MV-4-11 (cell line): ENCODE measurements at places on chromosomes 12 and 14.

- DNase-seq, result no peak
These were observed 10.9 kb upstream of the ITGB7 start for GRCh38 chr12:53217931-53218307.

DNA sequence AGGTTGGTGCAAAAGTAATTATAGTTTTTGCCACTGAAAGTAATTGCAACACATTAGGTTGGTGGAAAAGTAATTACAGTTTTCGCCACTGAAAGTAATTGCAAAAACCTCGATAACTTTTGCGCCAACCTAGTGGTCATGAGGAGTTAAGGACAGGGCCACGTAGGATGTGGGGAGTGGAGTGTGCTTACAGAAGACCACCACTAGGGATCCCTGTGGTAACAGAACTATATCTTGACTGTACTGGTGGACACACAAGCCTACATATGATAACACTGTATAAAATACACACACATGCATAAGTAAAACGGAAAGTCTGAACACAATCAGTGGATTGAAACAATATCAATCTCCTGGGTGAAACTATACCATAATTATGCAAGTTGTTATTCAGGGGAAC lies 187.4 kb upstream of the ABCD2 start:
- DNase-seq, result peak; percentile 64

DNA sequence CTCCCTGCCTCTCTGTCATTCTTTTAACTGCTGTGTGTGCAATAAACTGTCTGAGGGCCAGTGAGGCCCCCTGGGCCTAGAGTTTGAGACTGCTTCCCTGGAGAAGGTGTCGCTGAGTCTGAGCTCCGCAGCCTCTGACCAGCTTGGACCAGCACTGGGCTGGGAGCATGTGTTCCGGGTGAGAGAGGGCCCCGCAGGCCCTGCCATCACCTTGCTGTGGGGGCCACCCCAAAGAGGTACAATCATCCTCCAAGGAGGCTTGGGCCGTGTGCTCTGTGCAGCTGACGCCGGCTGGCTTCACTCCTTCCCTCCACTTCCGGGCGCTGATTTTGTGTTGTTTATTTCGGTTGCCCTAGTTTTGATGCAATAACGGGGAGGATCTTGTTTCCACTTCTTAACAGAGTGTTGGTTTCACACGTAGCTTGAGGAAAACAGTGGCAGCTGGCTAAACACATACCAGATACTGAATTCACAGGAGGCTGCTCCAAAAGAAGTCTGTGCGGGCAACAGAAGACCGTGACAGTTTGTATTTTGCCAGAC lies 121.6 kb downstream of the TMEM132C start:
- DNase-seq, result no peak

DNA sequence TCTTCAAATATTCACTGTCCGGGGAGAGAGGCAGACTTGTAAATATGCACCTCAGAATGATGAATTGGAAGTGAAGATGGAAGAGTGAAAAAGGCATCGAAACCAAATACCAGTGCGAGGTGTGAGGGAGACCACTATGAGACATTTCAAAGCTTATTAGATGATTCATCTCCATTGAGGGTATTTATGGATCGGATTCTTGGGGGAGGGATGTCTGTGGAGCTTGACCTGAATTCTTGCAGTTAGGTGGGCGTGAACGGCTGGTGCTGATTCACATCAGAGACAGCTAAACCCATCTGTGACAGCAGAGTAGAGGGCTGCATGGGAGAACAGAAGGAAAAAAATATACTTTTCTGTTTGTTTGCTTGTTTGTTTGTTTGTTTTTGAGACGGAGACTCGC lies 677.2 kb downstream of the AACS start:
- no peak for DNase-seq

DNA sequence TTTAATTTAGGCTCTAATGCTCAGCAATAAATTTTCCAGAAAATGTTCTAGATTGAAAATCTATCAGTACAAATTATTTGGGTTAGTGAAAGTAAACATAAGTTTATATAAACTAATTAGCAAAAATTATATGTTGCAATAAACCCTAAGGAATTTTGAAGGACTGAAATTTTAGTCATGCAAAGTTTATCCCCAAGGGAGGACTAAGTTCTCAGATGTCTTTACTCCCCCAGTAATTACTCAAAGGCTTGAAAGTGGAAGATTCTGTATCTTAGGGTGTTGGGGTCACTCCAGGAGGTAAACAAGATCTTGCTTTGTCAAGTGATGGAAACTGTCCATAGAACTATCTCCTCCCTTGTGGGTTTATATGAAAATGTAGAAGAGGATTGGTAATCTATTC lies 183.7 kb downstream of the AKAP6 start:
- no peak for DNase-seq

GRCh38 chr12:96219700-96220206 lies 25.6 kb downstream of the ELK3 start:
- DNase-seq, result peak; percentile 26

DNA sequence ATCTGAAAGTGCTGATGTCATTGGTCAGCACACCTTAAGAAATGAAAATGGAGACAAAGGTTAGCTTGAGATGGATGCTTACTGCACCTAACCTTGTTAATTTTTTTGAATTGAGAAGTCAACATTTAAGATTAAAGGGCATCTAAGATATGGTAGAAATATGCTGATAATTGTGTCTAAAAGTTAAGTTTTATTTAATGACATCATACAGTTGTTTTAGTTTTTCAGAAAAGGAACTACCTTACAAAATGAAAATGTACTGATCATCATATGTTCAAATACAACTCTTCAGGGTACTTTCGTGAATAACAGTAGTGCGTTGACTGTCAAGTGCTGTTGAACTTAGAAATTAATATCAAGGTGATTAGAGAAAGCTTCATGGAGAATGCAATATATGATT lies 2.5 kb downstream of the SMCO3 start:
- no peak for DNase-seq

- no peak for DNase-seq
These were observed 25.0 kb downstream of the SLC15A4 start for GRCh38 chr12:128798571-128799341.

DNA sequence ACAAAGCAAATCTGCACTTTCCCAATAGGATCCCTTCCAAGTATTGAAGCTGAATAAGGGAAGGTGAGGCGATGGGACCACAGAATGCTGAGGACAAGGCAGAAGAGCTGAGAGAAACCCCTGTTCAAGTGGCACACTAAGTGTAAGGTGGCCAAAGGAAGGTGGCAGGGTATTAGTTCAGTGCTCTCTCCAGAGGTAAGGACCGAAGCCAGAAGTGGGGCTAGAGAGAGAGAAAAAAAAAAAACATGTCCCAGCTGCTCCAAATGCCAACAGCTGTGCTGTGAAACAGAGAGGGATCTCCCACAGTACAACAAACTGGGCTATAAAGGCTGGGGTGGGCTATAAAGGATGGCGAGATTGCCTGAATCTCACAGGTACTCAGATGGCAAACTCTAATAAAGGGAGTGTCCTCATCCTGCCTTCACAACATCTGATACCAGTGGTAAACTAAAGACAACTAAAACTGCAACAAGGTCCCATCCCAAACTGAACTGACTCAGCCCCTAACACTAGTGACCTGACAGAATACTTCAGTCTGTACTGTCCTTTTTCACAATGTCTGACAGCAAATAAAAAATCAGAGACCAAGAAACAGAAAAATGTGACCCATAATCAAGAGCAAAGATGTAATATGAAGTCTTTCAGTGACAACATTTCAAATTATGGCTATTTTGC lies 47.9 kb downstream of the CDK17 start:
- DNase-seq, result no peak

- DNase-seq, result no peak
These were observed 167.7 kb downstream of the DYRK2 start for GRCh38 chr12:67816269-67816668.

GRCh38 chr14:54133896-54134295 lies 177.3 kb upstream of the BMP4 start:
- no peak for DNase-seq

- DNase-seq, result no peak
These were observed 32.3 kb upstream of the EIF5 start for GRCh38 chr14:103301512-103302354.
